ENCODE measurements at places on chromosomes 12 and 14. TPM values are rescaled to one million over a fixed set of nuclear protein-coding genes. Genes with fewer than 3 reads are reported as not detected.

PTPRO gene
- total RNA-seq: 7.7 TPM

ANGEL1 gene
- 13.7 TPM for total RNA-seq

GRCh38 chr12:126147321-126147720 lies 1082.1 kb downstream of the AACS start:
- DNase-seq: no peak

- no peak for DNase-seq
These were observed 23.9 kb downstream of the NID2 start for GRCh38 chr14:52044791-52045522.

MUCL1 gene
- not detected for total RNA-seq

LRP6 gene
- total RNA-seq: 1.6 TPM

DNA sequence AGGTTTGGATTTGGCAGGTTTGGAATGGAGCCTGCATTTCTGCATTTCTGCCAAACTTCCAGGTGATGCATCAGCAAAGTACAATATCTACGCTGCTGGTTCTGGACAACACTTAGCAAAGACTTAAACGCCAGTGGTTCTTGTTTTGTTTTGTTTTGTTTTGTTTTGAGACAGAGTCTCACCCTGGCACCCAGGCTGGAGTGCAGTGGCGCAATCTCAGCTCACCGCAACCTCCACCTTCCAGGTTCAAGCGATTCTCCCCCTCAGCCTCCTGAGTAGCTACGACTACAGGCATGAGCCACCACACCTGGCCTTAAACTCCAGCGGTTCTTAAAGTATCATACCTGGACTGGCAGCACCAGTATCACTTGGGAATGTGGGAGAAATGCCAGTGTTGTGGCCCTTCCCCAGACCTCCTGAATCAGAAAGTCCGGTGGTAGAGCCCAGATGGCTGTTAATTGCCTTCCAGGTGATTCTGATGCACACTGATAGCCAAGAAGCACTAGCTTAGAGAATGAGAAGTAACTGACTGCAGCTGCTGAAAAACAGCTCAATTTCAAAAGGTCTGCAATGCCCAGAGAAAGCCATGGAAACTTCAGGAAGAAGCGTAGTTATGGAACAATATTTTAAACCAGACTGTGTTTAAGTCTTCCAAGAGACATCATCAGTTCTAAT lies 114.8 kb upstream of the FOXN3 start:
- no peak for DNase-seq

TMEM132C gene
- not detected for total RNA-seq

TAS2R42 gene
- not detected for total RNA-seq

KCNH5 gene
- total RNA-seq: not detected

ANKLE2 gene
- total RNA-seq: 95.5 TPM

GRCh38 chr14:54457609-54457996 lies 16.4 kb upstream of the CNIH1 start:
- no peak for DNase-seq

- DNase-seq: no peak
These were observed 13.2 kb downstream of the TRIP11 start for GRCh38 chr14:92026548-92027190.

- no peak for DNase-seq
These were observed 64.5 kb downstream of the SPTB start for GRCh38 chr14:64815257-64815656.

- DNase-seq: peak; percentile 12
These were observed 605 bp downstream of the ANKRD52 start for GRCh38 chr12:56257491-56258067.

FSCB gene
- not detected for total RNA-seq

- DNase-seq: no peak
These were observed 13.1 kb downstream of the CBLN3 start for GRCh38 chr14:24416254-24416931.

SERPINA10 gene
- not detected for total RNA-seq

DNA sequence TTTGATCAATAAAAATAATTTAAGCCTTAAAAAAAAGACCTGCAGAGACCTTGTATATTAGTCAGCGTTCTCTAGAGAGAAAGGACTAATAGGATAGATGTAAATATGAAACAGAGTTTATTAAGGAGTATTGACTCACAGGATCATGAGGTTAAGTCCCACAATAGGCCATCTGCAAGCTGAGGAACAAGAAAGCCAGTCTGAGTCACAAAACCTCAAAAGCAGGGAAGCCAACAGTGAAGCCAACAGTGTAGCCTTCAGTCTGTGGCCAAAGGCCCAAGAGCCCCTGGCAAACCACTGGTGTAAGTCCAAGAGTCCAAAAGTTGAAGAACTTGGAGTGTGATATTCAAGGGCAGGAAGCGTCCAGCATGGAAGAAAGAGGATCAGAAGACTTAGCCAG lies 66.3 kb downstream of the TBX5 start:
- no peak for DNase-seq

PDE3A gene
- total RNA-seq: not detected

GRCh38 chr12:131620520-131620919 lies 90.4 kb upstream of the SFSWAP start:
- no peak for DNase-seq

- no peak for DNase-seq
These were observed 162.9 kb downstream of the ADGRD1 start for GRCh38 chr12:131116468-131117117.

DNA sequence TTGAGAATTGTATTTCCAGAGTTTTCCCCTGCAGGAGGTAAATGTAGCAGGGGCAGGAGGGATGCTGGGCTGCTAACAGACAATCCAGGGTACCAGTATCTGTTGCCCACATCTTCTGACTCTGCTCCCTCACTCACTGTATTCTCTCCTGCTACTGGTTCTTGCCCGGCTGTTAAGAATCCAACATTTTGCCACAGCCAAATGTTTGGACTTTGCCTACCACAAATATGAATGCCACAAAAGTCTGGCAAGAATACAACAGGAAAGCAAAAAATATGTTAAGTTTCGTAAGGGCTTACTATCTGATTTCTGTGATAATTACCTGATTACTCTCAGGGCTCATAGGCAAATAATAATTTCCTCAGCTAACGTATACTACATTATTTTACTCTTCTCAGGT lies 160.0 kb downstream of the BCAT1 start:
- no peak for DNase-seq

GRCh38 chr12:6104027-6104426 lies 20.4 kb downstream of the VWF start:
- no peak for DNase-seq

DNA sequence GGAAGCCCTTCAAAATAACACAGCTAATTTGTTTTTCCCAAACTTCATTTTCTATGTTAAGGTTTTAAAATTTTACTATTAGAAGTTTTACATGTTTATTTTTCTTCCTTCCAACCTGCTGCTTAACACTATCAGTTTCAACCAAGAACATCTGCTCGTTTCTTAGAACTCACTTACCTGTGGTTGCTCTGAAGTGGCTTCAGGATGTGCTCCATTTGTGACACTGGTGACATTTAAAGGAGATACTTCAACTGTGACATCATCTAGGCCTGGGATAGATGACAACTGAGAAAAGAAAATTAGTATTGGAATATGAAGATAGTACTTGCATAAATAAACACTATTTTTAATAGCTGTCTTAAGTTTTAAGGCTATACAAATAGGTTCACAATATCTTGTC lies 17.9 kb downstream of the WASHC3 start:
- DNase-seq: peak; percentile 71

DNA sequence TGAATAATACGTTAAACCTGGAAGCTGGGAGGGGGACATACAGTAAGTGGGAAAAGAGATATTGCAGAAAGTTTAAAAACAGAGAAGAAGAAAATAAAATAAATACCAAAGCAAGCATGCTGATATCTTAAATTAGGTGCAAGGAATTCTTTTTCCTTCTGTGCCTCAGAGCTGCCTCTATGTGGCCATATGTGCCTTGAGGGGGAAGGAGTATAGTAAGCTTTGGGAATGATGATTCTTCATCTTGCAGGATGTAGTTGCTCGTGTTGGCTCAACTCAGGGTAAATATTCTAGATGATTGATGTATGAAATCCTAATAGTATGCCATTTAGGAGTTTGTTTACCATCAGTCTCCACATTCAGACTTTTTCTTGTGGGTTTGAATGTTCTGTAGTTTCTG lies 251.4 kb downstream of the RGS6 start:
- DNase-seq: no peak

Data from activated CD4-positive, alpha-beta T cell treated with anti-CD3 and anti-CD28 coated beads, Interleukin-2, amount 10 ng/mL, durations not matched to agents 7 days and 5 days (primary cell).